ENCODE measurements at places on chromosomes 5 and 9. TPM values are rescaled to one million over a fixed set of nuclear protein-coding genes. Genes with fewer than 3 reads are reported as not detected.

GRCh38 chr9:113309204-113309813 is 6.1 kb upstream of the RNF183 start:
- peak; percentile 64 for DNase-seq

Gene SMIM33
- not detected for total RNA-seq

DNA sequence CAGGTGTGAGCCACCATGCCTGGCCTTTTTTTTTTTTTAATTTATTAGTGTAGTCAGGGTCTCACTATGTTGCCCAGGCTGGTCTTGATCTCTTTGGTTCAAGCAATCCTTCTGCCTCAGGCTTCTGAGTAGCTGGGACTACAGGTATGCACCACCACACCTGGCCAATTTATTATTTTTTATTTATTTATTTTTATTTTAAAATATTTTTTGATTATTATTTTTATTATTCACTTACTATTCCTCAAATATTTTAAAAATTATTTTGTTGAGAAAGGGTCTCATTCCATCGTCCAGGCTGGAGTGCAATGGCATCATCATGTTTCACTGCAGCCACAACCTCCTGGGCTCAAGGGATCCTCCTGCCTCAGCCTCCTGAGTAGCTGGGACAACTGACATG is 49.7 kb upstream of the CHD1 start:
- DNase-seq = no peak

DNA sequence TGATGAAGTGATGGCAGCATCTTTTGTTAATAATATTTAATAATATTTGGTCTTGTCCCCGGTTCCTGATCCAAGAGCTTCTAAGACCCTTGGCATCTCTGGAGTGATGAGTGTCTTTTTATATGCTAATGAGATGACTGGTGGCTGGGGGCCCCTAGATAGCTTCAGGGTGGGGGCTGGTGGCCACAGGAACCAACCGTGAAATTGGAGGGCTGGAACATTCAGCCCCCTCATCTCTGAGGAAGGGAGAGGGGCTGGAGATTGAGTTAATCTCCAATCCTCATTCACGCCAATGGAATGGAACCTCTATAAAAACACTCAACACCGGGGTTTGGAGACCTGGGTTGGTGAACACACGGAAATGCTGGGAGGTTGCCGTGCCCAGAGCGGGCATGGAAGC is 78.2 kb upstream of the RAPGEF1 start:
- no peak for DNase-seq

DNA sequence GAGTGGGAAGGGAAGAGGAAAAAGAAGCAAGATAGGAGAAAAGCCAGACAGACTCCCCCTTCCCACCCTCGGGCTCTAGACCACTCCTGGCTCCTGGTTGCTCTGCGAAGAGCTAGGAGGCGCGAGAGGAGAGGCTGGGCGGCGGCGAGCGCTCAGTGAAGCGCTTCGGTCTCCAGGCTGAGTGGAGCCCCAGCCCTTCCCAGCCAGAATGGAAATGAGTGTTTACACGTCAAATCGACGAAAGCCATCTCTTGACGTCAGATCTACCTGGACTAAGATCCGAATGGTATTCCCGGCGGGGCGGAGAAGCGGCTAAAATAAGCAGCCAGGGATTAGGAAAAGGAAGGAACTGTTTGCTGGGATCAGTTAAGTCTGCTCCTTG is at the start of gene PCSK1:
Gene PCSK1, minus strand, starts transcription at position 183 of the 382 bp plus-strand sequence. CDS start 206 bp downstream, outside the sequence.
- no peak for DNase-seq

DNA sequence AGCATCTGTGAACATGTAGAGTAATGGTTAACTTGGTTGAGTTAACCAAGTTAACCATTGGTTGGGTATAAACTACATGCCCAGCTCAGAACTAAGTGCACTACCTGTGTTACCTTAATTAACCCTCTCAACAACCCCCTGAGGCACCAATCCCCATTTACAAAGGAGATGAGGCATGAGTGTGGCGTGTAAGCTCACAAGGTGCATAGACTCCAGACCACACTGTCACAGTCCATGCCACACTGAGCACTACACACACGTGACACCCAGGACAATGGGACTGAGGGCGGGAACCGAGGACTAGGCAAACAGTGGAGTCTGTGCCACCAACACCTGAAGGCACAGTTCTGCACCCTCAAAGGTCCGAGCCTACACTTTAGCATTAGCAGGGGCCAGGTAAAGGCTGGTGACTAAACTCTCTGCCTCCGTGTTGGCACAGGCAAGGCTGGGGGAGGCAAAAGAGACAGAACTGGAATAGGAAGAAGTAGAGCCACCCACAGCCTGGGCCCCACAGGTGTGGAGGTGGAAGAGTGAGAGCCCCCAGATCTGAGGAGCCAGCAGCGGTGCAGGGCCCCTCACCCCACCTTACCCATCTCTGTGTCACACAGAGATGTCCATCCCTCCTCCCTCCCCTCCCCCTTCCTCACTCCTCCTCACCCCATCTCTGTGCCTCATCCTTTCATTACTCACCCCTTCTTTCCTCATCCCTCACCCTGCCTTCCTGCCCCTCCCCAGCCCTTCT is 2.2 kb upstream of the DNAJB5 start:
- no peak for DNase-seq

DNA sequence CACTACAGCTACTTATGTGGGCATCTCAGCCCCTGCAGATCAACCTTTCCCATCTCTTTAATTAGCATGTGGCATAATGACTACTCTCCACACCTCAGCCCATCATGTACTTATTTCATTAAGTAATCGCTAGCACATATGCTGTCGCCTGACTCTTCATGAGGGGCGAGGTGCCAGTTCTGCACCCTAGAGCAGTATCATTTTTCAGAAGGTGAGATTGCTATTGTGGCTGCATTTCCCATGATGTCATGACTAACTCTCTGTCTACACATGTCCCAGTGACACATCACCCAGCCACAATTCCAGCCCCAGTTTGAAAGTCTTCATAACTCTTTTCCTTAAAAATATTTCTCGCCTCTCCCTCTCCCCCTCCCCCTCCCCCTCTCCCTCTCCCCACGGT is 7.6 kb upstream of the F2RL1 start:
- peak; percentile 87 for DNase-seq

DNA sequence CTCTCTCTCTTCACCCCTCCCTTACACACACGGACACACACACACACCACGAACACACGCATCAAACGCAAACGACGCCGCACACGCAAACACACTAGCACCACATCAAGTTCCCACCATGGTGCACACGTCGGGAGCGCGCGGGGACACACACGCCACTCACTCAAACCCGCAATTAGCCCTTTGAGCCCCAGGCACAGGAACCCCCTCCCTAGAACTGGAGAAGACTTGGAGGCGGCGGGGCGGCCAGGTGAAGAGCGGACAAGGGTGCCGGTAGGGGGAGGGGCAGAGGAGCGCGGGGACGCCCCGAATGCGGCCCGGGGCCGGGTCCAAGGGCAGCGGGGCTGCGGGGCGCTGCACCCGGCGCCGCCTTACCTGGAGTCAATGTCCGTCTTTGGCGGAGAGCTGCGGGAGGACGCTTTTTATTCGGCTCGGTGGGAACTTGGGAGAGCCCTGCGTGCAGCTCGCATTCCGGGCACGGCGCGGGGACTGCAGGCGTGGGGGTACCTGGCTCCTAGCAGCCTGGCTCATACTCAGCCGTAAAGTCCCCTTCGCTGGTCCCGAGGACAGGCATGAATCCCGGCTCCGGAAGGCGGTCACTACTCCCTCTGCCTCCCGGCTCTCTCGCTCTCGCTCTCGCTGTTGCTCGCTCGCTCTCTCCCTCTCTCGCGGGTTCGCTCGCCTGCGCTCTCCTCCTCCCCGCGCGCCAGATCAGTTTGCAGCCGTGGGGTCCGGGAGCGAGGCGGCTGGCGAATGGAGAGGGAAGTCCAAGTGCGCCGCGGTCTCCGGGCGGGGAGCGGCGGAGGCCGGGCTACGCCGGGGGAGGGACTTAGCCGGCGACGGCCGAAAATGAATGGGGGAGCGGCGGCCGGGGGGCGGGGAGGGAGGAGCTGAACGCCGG is at the start of gene BRINP1:
Gene BRINP1, minus strand, starts transcription at position 755 of the 901 bp plus-strand sequence. CDS start 56,080 bp downstream, outside the sequence.
- no peak for DNase-seq

- no peak for DNase-seq
Measured at GRCh38 chr5:5885782-5886181, 463.3 kb downstream of the ICE1 start.

- DNase-seq = no peak
Measured at GRCh38 chr5:14063138-14063537, 80.0 kb upstream of the TRIO start.

GRCh38 chr9:78707481-78707991 is 410.6 kb downstream of the PSAT1 start:
- no peak for DNase-seq

DNA sequence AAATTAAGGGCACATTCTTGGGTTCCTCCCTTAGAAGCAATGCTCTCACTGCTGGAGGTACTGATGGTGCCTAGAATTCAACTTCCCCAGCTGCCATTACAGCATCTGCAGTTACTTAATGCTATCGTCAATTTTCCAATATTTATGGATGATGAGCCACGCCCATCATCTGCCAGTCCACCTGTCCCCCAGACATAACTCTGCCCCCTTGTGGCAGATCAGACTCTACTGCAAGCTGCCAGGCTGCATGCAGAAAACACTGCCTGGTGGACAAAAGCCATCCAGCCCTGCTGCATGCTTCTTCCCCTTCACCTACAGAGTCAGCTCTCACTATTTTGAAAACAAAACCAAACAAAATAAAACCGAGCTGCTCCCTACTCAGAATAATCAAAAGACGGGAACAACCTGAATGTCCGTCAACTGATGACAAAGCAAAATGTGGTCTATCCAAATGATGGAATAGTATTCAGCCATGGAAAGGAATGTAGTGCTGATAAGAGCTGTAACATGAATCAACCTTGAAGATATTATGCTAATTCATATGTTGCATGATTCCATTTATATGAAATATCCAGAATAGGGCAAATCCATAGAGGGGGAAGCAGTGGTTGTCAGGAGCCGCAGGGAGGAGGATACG is 66.4 kb downstream of the RETREG1 start:
- DNase-seq = peak; percentile 75

DNA sequence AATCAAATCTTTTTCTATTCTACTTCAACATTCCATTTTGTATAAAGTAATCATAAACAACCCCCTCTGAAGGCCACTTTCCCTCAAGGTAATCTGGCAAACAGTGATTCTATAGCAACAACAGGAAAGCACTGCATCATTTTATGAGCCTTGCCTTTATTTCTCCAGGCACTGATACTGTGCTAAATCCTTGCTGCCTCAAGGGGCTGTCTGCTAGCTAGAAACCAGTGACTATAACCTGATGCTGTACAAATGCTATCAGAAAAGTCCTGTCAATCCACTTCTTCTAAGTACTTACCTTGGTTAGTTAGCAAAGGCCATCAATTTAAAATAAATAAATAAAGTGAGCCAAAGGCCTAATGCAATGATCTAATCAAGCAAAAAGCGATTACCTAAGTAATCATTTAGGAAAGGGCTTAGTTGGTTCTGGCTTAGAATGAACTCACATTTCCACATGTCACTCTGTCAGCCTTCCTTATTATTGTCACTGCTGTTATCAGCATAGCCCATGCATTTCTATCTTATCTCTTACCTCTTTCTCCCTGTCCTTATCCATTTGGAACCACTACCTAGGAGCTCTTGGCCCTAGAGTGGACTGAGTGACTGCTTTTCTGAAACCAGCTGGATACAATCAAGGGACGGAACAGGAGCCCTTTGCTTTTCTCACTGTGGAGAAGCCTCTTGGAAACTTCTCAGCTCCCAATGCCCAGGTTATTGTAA is 246.1 kb upstream of the MEF2C start:
- no peak for DNase-seq
